ENCODE measurements at places on chromosomes 5 and 9.

DNA sequence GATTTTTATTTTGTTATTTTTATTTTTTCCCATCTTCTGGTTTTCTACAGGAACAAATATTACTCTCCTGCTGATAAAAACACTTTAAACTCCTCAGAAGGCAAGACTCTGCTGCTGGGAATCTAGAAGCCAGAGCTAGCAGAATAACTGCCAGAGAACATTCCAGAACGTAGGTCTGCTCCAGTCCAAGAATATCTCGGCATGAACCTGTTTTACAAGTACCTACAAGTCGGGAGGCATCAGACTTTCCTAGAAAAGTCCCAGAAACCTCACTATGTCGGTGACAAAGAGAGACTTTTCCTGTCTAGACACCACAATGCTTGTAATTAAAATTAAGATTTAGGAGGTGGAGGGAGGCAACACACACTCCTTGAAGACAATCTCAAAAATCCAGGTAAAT is 41.4 kb downstream of the FABP6 start:
- no peak for DNase-seq

- DNase-seq, result no peak
These were observed 2.3 kb upstream of the RETREG1 start for GRCh38 chr5:16619136-16619535.

GRCh38 chr5:142056816-142057696 is 44.2 kb upstream of the GNPDA1 start:
- no peak for DNase-seq

- DNase-seq, result no peak
These were observed 92.8 kb upstream of the EPB41L4A start for GRCh38 chr5:112511920-112512319.

DNA sequence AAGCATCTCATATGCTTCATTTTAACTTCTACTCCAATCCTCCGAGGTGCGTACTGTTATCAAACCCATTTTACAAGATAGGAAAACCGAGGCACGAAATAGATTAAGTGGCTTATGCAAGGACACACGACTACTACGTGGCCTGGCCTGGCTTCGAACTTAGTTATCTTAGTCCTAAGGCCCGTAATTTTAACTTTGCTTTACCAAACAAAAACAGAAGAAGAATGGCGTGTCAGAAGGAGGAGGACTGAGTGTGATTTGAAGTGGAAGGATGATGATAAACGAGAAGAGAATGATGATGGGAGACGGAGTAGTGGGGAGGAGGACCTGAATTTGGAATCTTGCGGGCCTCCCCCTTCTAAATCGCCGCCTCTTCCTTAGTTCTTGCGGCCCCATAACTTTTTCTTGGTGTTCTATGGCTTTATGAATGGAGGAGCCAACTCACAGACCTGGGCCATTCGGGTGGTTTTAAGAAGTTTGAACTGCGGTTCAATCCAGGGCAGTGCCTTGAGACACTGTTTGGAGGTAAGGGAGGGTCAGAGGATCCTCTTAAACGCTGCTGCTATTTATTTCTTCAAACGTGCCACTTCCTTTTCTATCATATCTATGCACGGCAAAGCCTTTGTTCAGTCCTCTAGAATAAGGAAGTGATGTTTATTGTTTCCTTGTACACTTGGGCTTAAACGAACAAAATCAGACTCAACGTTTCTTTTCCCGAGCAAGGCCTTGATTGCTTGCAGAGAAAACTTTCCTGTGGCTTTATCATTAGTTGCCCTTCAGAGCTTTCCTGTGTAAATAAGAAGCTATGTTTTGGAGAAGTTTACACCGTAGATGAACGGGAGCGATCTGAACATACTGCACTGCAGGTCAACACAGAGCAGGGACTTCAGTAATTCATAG is 795 bp downstream of the CNOT8 start:
- DNase-seq, result no peak

DNA sequence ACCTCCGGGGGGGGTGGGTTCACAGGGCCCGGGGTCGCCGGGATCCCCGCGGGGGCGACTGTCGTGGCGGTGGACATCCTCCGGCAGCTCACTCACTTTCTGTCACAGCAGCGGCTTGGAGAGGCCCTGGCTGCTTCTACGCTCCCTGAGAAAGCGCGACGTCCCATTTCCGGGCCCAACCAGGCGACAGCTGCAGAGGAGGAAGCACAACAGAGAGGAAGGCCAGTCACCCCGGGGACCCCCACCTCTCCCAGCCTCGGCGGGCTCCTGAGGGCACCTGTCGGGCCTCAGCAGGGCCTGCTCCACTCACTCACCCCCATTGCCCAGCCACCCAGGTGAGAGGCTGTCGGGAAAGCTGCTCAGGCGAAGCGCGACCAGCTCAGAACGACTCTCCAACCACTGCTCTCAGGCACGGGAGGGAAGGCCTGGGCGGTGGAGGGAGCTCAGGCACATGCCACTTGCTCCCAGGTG is 14.4 kb downstream of the BRD3 start:
- no peak for DNase-seq

DNA sequence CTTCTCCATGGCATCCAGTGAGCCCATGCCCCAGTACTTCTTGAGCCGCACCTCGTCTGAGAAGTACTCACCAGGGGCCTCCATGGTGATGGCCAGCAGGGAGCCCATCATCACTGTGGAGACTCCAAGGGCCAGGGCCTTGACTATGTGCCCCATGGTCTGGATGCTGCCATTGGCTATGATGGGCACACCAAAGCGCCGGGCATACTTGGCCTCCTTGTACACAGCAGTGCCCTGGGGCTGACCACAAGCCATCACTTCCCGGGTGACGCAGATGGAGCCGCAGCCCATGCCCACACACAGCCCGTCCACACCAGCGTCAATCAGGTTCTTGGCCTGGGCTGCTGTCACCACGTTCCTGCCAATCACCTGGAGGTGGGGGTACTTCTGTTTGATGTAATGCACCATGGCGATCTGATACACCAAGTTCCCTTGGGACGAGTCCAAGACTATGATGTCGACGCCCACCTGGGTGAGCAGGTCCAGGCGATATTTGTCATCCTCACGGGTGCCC is 7.0 kb upstream of the DCAF12 start:
- DNase-seq, result no peak

- DNase-seq, result no peak
These were observed 70.2 kb upstream of the LPCAT1 start for GRCh38 chr5:1593903-1594356.

DNA sequence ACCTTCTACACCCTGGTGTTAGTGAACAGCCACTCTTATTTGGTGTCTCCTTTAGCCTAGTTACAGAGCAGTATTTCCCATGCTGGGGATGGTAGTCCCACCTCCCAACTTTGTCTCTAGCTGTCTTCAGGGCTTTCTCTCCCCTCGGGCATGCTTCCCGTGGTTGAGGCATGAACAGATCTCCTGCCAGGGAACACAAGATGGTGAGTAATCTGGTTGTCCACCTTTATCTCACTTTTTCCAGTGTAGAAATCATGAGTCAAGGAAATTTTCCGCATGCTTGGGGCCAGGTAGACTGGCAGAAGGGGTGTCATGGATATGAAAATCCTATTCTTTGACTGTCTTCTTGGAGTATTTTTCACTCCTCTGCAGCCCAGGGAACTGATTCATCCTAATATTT is 532.9 kb downstream of the ANXA1 start:
- DNase-seq, result no peak

- no peak for DNase-seq
These were observed 383.9 kb downstream of the CTNND2 start for GRCh38 chr5:11520241-11520930.

DNA sequence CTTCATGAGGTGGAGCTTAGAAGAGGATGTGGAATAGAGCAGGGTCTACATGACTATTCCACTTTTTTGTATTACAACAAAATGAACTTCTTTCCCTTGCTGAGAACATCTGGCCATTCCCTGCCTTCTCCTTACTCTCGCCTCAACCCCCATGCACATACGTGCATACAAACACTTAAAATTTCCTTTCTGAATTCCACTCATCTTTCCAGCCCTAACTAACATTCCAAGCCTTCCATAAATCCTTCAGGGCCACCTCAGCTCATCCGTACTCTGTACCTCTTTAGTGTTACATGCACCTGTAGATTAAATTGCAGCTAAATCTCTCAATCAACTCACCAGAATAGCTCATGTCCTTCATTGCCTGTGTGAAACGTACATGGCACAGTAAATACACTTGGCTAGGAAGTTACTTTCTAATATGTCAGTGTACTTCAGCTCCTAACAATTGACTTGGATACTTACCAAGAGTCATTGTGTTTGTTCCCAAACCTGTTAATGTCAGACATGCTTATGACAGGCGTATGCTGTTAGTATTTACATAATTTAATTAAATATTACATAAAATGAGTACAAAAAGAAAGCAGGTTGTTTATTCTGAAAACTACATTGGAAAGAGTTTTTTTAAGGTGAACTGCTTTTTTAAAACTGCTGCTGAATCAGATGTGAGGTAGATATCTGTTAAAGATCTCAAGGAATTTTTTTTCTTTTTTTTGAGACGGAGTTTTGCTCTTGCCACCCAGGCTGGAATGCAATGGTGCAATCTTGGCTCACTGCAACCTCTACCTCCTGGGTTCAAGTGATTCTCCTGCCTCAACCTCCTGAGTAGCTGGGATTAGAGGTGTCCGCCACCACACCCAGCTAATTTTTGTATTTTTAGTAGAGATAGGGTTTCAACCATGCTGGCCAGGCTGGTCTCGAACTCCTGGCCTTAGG is 55.7 kb downstream of the GLIS3 start:
- DNase-seq, result no peak

DNA sequence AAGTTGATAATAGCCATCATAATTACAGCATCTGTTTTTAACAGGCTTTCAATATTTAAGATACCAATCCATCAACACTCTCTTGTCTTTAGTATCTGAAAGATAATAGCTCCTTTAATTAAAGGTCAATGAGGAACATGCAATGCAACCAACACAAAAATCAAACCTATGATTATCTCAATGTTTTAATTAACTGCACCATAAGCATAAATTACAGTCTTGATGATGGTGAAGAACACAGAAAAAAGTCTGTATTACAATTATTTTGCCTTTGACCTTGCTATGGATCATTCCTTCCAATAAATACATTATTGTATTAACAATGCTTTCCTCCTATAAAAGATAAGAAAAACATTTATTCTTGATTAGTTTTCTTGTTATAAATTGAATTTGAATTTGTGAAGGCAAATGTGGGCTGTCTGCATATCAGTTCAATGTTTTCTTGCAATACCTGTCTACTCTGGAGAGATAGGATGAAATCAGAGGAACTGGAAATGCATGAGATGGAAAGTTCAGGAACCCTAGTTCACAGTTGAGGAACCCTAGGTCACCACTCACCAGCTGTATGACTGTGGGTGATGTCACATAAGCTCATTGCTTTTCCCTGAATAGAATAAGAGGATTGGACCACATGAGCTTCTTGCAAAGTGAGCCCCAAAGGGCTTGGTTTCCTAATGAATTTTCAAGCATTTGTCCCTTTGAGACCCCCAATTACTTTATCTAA is 58.5 kb upstream of the ANXA1 start:
- no peak for DNase-seq

- DNase-seq, result no peak
These were observed 98.0 kb downstream of the PLPPR1 start for GRCh38 chr9:101126556-101126955.

DNA sequence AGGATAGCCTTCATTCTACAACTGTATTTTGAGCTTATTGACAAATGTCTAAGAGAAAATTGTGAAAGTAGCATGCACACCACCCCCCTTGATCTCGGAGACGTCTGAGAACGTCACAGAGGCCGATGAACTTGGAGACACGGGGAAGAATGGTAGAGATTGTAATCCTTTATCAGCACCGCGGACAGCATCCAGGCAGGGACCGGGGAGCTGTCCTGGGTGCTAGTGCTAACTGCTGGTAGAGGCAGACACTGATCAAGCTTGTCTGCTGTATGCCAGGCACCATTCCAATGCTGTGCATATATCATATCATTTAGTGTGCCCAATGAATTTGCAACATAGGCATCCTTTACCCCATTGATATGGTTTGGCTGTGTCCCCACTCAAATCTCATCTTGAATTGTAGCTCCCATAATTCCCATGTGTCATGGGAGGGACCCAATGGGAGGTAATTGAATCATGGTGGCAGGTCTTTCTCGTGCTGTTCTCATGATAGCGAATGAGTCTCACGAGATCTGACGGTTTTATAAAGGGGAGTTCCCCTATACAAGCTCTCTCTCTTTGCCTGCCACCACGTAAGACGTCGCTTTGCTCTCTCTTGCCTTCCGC is 98.8 kb downstream of the LHX2 start:
- peak; percentile 64 for DNase-seq

DNA sequence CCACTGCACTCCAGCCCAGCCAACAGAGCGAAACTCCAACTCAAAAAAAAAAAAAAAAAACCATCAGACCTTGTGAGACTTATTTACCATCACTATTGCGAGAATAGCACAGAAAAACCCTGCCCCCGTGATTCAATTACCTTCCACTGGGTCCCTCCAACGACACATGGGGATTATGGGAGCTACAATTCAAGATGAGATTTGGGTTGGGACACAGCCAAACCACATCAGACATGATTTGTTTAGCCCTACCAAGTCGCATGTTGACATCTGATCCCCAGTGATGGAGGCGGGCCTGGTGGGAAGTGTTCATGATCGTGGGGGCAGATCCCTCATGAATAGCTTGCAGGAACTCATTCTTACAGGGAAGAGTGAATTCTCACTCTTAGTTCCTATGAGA is 26.6 kb downstream of the MYO10 start:
- no peak for DNase-seq

DNA sequence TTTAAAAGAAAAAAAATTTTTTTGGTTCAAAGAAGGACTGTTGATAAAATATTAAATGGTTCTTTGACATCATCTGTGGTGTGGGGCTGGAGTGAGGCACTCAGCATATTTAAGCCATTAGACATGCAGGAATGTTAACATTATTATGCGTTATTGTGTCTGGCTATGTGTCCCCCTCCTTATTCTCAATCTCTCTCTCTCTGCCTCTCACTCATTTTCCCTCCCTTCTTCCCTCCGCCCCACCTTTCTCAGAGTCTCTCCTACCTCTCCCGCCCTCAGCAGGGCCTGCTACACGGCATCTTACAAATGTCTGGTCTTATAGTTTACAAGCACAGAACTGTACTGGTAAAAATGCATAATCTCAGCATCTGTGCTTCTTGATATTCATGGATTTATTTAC is 287.8 kb upstream of the TMEM161B start:
- no peak for DNase-seq

DNA sequence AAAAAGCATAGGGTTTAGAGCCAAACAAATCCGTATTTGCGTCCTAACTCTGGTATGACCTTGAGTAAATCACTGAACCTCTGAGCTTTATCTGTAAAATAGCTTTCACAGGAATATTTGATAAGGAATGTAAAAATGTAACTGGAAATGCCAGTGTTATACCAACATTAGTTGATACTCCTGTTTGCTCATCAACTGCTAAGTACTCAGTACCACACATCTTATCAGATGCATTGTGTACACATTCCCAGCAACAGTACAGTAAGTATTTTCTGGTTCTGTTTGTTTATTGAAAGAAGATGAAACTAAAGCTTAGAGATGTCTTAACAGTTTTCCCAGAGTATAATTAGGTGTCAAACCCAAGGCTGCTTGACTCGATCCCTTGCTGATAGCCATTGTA is 21.5 kb downstream of the SNAPC3 start:
- DNase-seq, result no peak

DNA sequence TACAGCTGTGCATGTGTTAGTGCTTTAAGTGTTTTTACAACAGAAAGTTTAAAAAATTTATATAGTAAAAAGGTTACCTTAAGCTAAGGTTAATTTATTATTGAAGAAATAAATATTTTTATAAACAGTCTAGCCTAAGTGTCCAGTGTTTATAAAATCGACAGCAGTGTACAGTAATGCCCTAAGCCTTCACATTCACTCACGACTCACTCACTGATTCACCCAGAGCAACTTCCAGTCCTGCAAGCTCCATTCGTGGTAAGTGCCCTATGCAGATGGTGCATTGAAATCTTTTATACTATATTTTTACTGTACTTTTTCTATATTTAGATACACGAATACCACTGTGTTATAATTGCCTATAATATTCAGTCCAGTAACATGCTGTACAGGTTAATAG is 159.1 kb downstream of the ROR2 start:
- no peak for DNase-seq
